ENCODE measurements at places on chromosomes 2 and 18.

DNA sequence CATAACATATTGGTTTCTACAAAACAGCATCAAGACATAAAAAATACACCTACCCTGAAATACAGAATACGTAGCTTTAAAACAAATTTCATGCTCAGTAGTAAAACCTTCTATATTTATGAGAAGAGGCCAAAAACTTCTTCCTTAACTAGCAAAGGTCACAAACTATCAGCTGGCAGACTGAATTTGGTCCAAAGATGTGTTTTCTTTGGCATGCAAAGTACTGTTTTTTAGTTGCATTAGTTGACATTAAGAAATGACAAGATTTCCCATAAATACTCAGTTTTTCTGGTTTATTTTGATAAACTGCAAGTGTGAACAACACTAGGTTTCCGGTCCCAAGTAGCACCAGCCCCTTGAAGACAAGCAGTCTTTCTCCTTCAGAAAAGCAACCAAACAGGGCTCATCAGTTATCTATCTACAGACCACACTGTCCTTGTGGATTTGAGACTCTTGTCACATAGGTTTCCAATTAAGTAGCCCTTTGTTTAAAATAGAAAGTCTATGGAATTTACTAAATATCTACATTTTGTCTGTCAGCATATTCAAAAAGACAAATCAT, 35.6 kb downstream of the SLC25A12 start:
- DNase-seq = no peak

GRCh38 chr2:175170659-175171304, 2.8 kb upstream of the ATF2 start:
- DNase-seq = no peak

- no peak for DNase-seq
These were observed 101.1 kb downstream of the SH3YL1 start for GRCh38 chr2:162473-163382.

- DNase-seq = no peak
These were observed 56.7 kb upstream of the ACKR3 start for GRCh38 chr2:236512902-236513435.

DNA sequence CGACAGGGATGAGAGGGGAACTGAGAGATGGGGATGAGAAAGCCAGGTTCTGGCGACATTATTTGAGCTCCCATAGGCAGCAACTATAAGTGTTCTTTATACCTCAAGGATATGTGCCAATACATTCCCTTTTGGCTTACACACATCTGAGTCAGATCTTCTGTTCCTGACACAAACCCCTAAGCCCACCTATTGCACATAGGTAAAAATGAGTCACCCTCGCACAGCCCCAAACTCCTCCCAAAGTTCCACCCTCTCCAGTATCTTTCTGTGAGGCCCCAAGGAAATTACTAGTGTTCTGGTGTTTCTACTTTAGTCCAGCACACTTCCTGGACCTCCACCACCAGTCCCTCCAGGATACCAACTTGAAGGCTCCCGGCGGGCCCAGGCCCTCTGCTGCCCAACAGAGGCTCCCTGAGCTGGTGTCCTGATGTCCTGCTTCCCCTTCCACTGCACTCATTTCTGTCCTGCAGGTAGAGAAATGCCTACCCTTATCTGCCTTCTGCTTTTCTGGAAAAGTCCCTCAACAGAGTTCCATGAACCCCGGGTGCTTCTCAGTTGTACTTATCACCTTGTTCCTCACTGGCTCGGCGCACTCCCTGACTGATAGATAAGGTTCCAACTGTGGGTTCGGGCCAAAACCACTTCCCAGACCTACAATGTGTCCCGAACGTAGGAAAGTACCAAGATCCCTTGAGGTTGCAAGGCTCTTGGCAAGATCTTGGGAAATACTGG, 125.5 kb downstream of the EN1 start:
- no peak for DNase-seq

Measured in NCI-H1436 treated with DMSO at 0.1 percent for 48 hours (cell line).